Cerebellum (tissue), 4 donors: ENCODE measurements at places on chromosomes 6 and 20.

GRCh38 chr6:34459899-34460593 lies 5.8 kb upstream of the PACSIN1 start:
- peak; percentile 54 for DNase-seq

DNA sequence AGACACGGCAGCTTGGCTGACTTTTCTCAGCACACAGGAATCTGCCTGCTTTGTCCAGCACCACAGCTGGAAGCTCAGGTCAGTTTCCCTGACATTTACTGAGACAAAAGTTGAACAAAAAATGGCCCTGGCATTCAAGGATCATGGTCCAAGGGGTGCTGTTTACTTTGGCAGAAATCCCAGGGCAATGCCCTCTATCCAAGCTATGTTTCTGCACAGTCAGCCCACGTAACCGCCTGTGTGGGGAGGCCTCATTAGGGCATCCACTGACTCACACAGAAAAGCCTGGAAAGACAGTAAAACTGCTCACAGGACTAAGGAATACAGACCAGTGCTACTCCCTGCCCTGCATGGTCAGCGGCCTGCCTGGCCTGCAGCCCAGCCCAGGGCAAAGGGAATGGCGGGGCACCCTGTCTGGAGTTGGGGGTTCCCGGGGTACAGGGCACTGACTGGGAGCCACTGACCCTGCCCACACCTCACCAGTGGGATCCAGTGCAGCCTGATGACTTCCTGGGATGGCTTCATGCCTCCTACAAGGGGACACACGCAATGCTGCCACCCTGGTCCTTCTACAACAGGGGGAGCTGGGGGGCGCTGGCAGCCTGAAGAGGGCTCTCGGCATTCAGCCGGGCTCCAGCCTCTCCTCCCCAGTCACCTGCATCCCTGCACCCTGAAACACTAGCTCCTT lies 77.1 kb downstream of the NINL start:
- peak; percentile 17 for DNase-seq

- no peak for DNase-seq
These were observed 247.5 kb upstream of the RNF217 start for GRCh38 chr6:124714728-124715127.

- peak; percentile 73 for DNase-seq
These were observed 154.0 kb upstream of the FLRT3 start for GRCh38 chr20:14491436-14491835.

DNA sequence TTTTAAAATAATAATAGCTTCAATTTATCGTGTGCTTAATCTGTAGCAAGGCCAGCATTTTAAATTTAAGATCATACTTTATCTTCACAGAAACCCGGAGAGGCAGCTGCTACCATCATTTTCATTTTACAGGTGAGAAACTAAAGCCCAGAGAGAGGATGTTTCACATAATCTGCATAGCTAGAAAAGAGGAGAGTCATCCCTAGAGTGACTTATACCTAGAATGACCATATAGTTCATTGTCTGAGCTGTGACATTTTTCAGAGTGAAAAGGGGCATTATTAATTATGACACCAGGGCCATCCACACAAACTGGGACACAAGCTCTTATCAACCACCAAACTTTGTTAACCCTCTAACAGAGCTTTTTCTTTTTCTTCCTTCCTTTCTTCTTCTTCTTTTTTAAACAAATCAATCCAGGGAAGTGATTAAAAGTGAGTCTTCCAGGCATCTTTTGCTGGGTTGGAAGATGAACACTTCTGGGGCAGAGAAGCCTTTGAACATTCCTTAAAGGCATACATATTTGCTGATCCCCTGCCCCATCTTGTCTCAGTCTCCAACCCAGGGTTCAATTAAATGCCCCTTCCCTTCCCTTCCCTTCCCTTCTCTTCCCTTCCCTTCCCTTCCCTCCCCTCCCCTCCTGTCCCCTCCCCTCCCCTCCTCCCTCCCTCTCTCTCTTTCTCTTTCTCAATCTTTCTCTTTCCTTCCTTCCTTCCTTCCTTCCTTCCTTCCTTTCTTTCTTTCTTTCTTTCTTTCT lies 272.5 kb upstream of the JAG1 start:
- no peak for DNase-seq

DNA sequence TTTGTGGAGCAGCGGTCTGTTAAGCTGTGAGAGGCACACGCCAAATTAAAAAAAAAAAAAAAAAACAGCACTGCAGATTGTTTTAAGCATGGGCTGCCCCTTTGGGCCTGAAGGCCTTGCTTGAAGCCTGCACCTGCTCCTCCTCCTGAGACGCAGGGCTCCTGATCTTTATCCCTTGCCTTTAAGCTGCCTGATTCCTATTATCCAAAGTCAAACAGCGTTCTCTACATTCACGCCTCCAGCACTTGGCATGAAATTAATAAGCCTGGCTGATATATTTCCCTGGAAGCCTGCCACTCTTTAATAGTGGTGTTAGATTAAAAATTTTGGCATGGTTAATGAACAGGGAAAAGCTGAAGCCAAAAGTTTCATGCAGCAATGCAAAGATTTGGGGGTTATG lies 163.9 kb downstream of the FAXC start:
- DNase-seq: no peak

DNA sequence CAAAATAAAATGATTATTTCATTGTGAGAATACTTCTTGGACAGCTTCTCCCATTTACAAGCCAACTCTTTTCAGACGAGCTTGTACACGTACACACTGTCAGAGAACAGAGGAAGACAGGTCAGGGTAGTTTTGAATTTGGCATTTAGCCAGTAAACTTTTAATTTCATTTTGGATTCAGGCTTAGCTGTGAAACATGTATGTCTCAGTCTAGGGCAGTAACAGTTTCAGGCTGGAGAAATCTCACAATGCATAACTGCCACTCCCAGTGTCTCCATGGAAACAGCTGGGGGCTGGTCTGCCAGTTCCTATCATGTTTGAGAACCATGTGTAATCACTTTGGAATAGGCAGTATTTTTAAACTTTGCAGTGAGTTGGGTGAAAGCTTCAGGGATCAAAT lies 22.0 kb upstream of the QKI start:
- DNase-seq: no peak

DNA sequence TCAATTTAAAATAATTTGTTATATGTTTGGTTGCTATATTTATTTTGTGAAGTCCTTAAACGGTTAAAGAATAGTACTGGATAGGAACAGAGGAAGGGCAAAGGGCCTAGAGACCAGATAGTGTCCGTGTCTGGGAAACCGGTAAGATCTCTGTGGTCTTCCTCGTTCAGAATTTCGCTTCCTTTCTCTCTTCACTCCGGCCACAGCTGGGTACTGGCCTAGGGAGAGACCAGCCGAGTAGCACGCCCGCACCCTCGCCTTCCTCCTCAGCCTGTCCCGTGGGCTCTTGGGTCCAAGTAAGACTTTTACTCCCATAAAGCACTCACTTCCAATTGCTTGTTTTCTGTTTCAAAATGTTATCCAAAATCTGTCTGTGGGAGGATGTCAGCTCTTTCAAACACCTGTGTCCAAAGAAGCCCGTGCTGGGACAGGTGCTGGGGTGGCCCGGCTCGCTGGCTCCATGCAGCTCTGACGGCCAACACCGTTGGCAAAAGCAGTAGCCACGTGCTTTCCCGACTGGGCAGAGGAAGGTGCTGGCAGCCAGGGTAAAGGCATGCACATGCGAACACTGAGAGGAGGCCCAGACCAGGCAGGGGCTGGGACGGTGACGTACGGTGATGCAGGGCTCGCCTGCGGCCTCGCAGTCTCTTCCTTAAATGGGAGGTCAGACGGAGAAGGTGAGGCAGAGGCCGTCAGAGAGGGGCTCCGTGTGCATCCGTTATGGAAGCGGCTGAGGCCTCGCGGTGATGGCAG lies 112.2 kb downstream of the IRF4 start:
- DNase-seq: no peak

DNA sequence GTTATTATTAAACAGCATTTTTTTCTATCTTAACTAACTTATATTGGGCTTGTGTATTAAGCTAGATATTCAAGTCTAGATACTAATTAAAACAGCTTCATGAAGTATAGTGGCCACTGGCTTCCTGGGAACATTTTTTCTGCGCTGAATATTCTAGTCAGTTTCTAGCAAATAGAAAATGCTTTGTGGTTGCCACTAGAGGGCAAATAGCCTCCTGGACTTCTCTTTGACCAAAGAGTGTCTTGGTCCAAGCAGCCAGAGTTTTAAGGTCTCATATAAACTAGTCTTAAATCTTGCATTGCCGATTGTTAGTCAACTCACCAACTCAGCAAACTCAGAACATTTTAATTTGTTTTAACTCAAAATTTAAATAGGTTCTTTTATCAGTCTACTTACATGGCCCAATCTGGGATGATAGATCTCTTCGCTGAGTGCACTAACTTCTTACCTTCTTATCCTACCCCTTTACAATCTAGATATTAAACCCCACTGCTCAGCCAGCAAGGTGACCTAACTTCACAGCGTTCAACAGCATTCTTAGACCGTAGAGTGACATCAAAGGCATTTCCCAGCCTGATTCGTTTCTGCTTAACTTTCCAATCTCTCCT lies 24.6 kb upstream of the ID4 start:
- DNase-seq: peak; percentile 7

- no peak for DNase-seq
These were observed 24.9 kb downstream of the COL21A1 start for GRCh38 chr6:56222499-56222898.

GRCh38 chr6:143775336-143775735 lies 67.8 kb upstream of the LTV1 start:
- DNase-seq: no peak
